ENCODE measurements at places on chromosomes 12 and 14.

GRCh38 chr14:54775486-54776140 lies 127.0 kb downstream of the GCH1 start:
- DNase-seq = no peak

GRCh38 chr12:101407436-101408345 lies at the start of gene ARL1:
Gene ARL1, minus strand, starts transcription at chr12:101407772. Its CDS starts 127 bp downstream, at chr12:101407645.
- DNase-seq = peak; percentile 93

GRCh38 chr12:110819646-110820045 lies 27.1 kb upstream of the CCDC63 start:
- DNase-seq = no peak

DNA sequence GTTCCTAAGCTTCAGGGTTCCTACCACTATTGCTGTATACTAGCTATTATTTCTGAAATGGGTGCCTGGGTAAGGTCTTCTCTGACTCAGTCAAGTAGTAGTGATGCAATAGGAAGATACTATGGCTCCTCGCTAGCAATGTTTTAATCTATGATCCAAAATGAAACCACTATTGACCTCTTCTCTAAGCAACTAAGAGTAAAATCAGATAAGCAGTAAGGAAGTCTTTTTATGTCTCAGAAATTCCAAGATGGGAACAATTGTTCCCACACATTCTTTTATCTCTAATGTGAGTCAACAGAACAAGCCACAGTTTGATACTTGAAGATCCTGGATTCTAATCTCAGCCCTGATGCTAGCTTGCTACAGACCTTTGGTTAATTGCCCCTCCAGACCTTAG lies 45.1 kb downstream of the AREL1 start:
- no peak for DNase-seq

GRCh38 chr12:106915635-106916026 lies 40.1 kb upstream of the TMEM263 start:
- DNase-seq = no peak

DNA sequence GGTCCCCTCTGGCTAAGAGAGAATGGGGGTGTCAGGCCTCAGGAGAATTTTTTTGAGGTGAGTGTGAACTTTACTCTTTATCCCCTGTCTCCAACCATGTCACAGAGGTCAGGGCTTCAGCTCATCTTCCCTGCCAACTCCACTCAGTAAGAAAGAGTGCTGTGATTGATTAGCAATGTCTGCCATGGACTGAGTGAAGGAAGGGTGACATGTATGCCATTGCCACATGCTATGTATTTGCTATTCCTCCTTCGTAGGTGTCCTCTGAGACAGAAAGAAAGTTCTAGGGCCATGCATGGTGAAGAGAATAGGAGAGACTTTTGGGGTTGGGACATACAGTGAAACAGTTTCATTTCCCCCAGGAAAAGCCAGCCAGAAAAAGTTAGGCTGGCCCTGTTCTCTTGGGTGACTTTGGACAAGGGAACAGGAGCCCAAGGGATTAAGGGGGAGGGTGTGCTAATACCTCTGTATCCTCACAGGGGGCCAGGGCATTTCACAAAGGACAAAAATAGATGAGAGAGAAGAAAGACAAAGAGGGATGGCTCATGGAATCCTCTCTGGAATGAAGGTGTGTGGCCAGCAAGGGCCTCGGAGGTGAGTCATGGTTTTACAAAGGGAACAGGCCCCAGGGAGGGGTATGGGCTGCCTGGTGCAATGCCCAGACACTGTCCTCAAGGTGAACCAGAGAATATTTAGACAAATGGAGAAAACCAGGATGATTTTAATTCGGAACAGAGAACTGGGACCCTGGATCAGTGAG lies 13.9 kb upstream of the MYL2 start:
- DNase-seq = peak; percentile 38

DNA sequence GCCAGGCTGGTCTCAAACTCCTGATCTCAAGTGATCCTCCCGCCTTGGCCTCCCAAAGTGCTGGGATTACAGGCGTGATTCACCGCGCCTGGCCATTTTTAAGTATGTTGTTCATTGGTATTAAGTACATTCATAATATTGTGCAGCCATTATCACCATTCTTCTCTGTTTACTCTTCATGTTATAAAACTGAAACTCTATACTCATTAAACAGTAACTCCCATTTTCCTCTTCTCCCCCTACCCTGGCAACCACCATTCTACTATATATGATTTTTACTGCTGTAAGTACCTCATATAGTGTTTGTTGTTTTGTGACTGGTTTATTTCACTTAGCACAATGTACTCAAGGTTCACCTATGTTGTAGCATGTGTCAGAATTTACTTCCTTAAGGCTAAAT lies 23.1 kb downstream of the METAP2 start:
- DNase-seq = no peak

DNA sequence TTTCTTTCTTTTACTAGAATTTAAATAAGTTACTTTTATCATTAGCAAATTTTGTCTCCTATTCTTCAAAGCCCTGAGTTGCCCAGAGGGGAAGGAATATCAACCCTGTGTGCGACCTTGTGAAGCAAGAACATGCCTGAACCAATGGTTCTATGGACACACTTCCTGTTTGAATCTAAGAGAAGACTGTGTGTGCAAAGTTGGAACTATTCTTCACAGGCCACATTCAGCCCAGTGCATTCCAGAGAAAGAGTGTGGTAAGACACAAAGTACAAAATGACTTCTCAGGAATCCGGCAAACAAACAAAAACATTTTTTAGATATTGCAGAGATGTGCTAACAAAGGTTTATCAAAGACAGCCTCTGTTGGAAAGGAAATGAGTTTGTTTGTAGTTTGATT lies 90.8 kb upstream of the PTPRQ start:
- no peak for DNase-seq

- peak; percentile 50 for DNase-seq
Observed at GRCh38 chr14:98947911-98948595, 323.9 kb downstream of the BCL11B start.

- peak; percentile 68 for DNase-seq
Observed at GRCh38 chr12:92570056-92570753, 132.6 kb upstream of the PLEKHG7 start.

- DNase-seq = no peak
Observed at GRCh38 chr14:67482231-67483164, 6.0 kb downstream of the TMEM229B start.

- no peak for DNase-seq
Observed at GRCh38 chr12:87008785-87009384, 752.7 kb upstream of the MGAT4C start.

DNA sequence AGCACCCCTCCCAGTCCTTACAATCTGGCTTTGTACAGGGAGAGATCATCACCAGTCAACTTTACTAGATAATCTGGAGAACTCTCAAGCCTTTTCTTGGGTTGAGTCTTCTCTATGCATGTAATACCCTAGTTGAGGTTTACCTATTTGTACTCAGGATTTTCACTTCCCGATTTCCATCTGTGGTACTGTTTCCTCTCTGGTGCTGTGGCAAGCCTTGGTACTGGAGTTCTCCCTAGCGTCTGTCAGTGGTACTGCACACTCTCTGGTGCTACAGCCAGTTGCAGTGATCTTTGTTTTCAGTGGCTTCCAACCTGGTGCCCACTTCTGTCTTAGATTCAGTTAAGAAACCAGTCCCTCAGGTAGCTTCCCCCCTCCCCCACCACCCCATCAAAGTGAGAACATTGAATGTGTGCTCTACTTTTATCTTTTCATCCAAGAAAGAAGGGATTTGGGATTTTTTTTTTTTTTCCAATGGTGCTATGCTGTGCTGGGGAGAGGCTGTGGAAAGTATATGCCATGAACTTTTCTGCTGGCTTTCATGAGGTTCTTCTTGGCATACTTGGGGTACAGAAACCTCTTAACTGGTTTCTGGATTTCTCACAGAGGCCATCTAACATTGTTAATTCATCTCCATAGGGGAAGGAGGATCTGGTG lies 69.4 kb upstream of the EVL start:
- DNase-seq = peak; percentile 72

GRCh38 chr14:75392686-75393641 lies 34.9 kb upstream of the JDP2 start:
- no peak for DNase-seq

GRCh38 chr14:23141706-23142444 lies 22.8 kb upstream of the CEBPE start:
- peak; percentile 67 for DNase-seq

- no peak for DNase-seq
Observed at GRCh38 chr14:103247169-103247606, 86.8 kb upstream of the EIF5 start.

GRCh38 chr12:11718768-11719253 lies 69.3 kb downstream of the ETV6 start:
- peak; percentile 53 for DNase-seq

DNA sequence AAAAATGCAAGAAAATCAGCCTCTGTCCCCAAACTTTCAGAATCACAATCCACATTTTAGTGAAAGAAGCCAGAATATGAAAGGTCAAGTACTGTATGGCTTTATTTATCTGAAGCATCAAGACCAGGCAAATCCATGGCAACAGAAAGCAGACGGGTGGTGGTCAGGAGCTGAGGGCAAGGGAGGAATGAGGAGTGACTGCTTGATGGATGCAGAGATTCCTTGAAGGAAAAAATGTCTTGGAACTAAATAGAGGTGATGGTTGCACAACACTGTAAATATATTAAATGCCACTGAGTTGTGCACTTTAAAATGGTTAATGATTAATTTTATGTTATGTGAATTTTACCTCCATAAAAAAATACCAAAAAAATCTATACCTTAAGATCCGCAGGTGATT lies 165.1 kb downstream of the GXYLT1 start:
- no peak for DNase-seq

DNA sequence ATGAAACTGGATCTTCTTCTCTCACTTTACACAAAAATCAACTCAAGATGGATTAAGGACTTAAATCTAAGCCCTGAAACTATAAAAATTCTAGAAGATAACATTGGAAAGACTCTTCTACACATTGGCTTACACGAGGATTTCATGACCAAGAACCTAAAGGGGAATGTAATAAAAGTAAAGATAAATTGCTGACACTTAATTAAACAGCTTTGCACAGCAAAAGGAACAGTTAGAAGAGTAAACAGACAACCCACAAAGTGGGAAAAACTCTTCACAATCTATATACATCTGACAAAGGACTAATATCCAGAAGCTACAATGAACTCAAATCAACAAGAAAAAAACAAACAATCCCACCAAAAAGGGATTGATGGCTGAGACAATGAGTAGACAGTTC lies 74.4 kb downstream of the BLTP3B start:
- DNase-seq = no peak

DNA sequence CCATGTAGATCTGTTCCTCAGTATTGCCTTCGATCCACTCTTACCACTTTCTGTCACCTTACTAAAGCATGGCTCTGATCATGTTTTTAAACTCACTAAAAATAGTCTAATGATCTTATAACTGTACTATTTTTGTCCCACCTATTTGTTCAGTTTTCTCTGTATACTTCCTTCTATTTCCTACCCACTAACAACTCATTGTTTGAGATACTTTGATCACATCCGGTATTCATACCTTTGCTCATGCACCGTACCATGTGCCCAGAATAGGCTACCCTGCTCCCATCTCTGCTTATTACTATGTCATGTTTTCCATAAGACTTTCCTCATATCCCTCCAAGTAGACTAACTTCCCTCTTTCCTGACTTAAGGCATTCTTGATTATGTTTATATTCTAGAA lies 128.6 kb downstream of the MED13L start:
- no peak for DNase-seq

DNA sequence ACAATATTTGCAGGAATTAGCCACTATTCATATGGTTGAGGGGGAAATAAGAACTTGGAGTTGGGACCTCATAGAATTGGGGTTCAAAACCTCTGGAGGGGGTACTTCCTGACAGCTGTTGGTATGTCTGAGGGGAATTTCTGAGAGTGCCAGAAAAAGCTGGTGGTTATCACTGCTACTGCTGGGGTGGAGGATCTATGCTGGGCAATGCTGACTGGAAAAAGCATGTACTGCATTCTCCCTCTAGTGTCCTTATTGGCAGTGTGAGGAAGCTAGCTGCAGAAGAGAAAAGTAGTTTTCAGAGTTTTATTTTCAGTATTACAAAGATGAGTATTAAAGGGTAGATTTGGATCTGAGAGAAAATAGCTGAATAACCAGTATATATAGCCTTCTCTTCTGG lies 88.8 kb downstream of the FUT8 start:
- no peak for DNase-seq

DNA sequence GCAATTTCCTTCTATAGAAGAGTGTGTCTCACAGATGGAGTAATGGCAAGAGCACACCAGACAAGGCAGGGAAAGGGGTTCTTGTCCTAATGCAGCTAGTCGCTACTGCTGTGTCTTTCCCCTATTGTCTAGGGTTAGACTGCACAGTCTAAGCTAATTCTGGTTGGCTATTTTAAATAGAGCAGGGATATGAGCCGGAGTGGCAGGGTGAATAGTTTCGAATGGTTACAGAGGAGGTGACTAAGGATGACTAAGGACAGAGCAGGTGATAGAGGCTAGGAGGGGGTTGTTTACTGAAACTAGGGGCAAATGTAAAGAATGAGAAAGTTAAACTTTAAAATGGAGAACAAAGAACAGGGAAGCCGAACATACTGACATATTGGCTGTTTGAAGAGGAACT lies 25.6 kb upstream of the CPNE8 start:
- DNase-seq = peak; percentile 21

GRCh38 chr14:100066962-100067361 lies 1.7 kb downstream of the EVL start:
- DNase-seq = no peak

DNA sequence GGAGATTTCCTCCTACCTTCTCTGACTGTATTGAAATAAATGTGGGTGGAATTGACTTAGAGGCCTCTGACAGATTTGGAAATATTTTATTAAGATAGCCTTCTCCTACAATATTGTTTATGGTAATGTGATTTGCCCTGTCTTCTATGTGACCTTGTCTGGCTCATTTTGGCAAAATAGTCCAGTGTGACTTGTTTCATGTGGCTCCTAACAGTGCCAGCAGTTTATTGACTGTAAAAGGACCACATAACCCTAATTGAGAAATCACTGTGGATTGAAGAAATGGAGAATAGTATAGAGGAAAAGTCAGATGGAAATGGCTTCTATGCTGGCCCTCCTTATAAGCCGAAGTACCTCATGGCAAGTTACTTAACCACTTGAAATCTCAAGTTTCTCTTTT lies 170.9 kb upstream of the PTPRQ start:
- no peak for DNase-seq

- DNase-seq = no peak
Observed at GRCh38 chr14:35320472-35320871, 28.3 kb downstream of the PSMA6 start.

- DNase-seq = no peak
Observed at GRCh38 chr12:26512213-26512612, 316.8 kb downstream of the SSPN start.

DNA sequence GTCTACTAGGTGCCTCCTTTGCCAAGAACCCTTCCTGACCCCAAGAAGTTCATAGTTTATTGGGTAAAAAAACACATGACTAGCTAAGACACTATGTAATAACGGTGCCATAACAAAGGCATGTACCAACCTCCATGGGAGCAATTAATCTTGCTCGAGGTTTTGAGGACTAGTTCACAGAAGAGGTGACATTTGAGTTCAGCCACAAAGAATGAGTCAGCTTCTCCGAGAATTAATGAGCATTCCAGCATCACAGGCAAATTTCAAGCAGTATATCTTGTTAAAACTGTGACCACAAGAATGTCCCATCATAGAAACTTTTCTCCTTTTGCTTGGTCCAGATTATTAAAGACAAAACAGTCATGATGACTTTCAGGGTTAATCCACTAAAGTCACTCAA lies 113.0 kb upstream of the RAP1B start:
- peak; percentile 93 for DNase-seq

Measured in Daoy (cell line).